ENCODE measurements at places on chromosomes 2 and 18. TPM values are rescaled to one million over a fixed set of nuclear protein-coding genes. Genes with fewer than 3 reads are reported as not detected.

GRCh38 chr2:241009601-241010530, 11.4 kb downstream of the SNED1 start:
- peak; percentile 66 for DNase-seq
- H3K4me1 ChIP-seq: peaks cover 30% of the 10 kb centered on the region
- H3K4me3 ChIP-seq: peak overlapping the region; percentile 35

DNA sequence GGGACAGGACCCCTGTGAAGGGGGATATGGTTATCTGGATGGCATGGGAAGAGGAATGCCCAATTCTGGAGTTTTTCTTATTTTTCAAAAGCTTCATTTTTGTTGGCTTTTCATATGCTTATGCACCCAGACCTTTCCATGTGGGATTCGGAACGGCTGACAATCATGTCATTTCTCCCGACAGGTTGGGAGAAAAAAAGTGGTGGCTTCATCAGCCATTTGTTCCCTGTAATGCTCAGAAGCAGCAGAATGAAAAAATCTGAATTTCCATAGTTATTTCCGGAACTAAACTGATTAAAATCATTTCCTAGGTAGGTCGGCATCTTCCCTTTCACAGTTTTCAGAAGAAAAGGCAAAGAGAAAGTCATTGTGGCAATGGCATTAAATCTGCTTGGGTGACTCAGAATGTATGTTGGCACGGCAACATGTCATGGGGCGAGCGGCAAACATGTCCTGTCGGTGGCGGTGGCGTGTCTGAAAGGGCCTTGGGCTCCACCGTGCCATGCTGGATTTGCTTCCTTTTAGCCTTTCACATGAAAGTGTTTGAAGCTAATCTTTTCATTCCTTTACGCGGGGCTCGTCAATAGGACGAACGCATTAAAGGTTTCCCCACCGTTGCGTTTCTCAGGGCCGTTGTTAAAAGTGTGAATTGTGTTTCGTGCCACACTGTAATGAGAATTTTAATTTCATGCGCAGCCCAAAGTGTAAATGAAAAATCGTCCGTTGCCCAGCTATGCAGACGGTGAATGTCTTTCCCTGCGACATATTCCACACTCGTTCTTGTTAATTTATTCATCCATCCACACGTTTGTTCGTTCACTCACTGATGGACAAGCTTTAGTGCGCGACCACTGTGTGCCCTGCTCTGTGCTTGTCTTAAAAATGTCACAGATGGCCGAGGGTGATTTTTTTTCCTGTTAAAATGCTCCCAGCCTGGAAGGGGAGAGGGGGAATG, 18.5 kb downstream of the ACKR3 start:
- H3K27ac ChIP-seq: no peak overlapping the region
- H3K27me3 ChIP-seq: no peaks in the 10 kb centered on the region
- H3K4me3 ChIP-seq: no peak overlapping the region

- peak overlapping the region; percentile 67 for H3K4me3 ChIP-seq
- peak overlapping the region; percentile 92 for H3K27ac ChIP-seq
- H3K27me3 ChIP-seq: no peaks in the 10 kb centered on the region
- H3K36me3 ChIP-seq: no peaks in the 10 kb centered on the region
- DNase-seq: no peak
- peaks cover 57% of the 10 kb centered on the region for H3K4me1 ChIP-seq
Observed at GRCh38 chr2:230412371-230412711, 3.7 kb upstream of the SP100 start.

Gene NEB
- total RNA-seq: 0.83 TPM

Gene COL4A3
- 33.6 TPM for total RNA-seq

Data from lower lobe of right lung (tissue), 2 donors.